ENCODE measurements at places on chromosomes 4 and X.

- no peak for DNase-seq
Measured at GRCh38 chr4:133624744-133625143, 475.6 kb downstream of the PCDH10 start.

DNA sequence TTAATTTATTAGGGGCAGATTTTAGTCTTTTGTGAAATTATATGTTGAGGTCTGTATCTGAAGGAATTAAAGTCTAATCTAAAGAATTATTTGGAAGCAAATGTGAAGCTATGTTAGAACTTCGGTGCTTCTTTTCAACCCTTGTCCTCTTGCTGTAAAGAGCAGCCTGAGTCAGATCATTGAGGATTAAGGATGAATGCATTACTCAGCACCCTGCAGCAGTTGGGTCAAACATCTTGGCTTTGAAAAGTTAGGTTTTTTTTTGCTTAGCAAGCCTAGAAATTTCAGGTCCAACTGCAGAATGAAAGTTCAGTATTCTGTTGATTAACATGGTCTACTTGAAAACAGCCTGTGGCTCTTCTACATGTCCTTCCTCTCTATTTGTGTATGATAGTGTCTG is 57.6 kb downstream of the SLC4A4 start:
- no peak for DNase-seq

GRCh38 chr4:68373513-68373912 is 23.6 kb upstream of the YTHDC1 start:
- DNase-seq, result peak; percentile 77

GRCh38 chrX:71106427-71106826 is at the start of gene CXorf65:
CXorf65 (minus strand) TSS chrX:71106740; CDS start chrX:71106556, 184 bp downstream.
- DNase-seq, result peak; percentile 77

DNA sequence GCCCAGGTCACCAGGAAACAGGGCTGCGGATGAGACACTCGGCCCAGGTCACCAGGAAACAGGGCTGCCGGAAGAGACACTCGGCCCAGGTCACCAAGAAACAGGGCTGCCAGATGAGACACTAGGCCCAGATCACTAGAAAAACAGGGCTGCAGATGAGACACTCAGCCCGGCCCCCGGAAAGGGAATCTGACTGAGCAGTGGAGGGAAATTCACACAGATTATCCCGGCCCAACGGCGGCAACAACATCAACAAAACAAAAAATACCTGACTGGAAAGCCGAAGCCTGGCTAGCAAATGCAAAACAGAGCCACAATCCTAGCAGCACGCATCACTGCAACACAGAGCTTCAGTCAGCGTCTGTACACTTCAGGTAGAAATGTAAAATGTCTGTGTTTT is 20.7 kb downstream of the AFAP1 start:
- no peak for DNase-seq

GRCh38 chrX:40952855-40953254 is 132.4 kb upstream of the USP9X start:
- DNase-seq, result peak; percentile 25

GRCh38 chr4:53598901-53599300 is 7.6 kb upstream of the LNX1 start:
- no peak for DNase-seq

GRCh38 chr4:124322234-124323065 is 390.1 kb downstream of the ANKRD50 start:
- DNase-seq, result peak; percentile 52

DNA sequence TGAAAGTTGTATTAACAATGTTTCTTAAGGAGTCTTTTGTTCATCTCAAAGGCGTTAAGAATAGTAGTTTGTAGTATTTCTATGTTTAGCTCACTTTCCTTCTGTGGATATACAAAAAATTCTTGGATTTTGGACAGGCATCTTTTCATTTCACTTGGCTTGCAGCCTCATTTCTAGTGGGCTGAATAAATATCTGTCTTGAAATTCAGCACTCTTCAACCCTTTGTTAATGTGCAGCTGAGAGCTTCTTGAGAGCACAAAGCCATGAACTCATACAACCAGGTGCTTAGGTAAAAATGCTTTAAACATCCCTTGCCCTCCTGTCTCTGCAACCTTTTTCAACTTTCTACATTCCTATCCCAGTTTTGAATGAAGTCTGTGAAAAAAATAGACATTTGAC is 1003.2 kb downstream of the C4orf33 start:
- no peak for DNase-seq

DNA sequence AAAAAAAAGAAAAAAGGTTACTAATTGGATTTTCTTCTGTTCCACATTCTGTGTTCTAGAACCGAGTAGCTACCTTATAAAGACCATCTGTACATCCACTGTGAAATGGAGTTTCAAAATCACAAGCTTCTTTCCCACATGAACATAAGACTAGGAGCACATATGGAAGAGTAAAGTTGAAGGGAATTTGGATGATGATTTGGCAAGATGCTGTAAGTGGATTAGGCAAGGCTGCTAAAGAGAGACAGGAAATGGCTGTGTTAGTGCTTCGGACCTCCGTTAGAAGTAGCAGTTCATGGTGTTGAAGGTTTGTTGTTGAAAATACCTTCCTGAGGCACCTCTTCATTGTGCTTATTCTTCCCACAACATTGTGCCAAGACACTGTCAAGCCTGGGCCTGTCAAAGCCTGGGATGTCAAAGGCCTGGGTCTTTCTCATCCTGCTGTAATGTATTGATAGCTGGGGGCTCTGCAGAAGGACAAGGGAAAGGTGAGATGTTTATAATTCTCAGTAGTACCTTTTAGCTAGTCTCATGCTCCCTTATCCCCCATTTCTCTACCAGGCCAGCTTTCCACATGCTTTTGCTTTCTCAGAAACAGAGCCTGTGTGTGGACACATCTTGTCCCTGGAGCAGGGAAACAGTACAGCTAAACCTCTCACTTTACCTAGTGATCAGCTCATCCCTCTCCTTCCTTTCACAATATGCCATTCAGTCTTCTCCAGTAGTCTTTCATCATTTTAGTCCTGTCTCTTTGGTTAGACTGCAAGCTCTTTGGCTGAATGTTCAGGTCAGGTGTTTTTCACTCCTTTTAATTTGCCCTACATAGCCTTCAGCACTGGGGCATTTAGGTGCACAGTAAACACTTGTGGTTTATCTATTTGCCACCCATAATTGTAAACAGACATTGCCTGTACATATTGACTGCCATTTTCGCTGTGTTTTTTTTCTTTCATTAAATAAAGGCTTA is 37.9 kb upstream of the CYP2U1 start:
- no peak for DNase-seq

DNA sequence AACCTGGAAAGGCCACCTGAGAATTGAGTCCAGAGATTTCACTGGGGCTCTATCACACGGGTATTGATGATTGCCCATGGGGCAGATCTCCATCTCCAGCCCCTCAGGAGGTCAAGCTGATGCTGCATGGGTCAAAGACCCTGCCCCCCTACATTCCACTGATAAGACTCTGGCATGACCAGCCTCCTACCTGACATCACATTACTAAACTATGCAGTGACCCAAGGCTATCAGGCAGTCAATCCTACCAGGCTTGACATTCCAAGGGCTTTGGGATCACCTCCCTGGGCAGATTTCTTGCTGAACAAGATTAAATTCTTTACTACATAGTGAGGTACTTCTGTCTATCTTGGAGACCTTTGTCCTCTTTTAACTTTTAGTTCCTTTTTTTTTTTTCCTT is 192.7 kb upstream of the STS start:
- no peak for DNase-seq

DNA sequence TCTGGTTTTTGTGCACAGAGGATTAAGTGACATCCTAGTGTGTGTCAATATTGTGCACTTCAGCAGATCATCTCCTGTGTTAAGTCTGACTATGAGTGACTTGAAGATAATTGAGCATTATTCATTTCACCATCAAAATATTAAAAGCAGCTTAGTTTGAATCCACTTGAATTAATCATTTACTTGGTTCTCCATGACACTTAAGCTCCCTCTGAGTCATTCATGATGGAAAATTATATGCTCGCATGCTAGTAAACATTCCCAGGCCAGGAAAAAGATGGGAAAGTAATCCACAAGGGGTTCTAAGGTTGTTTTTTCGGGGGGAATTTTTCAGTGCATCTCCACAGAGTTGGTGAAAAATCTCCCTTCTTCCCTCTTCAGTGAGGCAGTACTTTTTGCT is 97.2 kb upstream of the EOLA2 start:
- DNase-seq, result no peak

DNA sequence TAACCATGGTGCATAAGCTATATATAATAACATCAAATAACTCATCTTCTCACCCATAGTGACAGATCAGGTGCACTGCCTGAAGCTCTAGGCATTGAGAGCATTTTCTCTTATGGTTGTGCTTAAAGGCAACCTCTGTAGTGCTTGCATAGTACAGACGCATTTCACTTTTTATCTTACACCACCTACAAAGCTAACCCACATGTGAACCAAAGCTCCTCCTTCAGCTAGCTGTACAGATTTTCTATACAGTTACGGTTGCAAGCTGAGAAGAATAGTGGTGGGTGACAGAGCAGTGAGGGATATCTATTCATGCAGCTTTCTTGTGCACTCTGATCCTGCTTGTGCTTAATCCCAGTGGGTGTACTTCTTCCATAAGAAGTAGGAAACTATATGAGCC is 1525.2 kb downstream of the STIM2 start:
- no peak for DNase-seq

DNA sequence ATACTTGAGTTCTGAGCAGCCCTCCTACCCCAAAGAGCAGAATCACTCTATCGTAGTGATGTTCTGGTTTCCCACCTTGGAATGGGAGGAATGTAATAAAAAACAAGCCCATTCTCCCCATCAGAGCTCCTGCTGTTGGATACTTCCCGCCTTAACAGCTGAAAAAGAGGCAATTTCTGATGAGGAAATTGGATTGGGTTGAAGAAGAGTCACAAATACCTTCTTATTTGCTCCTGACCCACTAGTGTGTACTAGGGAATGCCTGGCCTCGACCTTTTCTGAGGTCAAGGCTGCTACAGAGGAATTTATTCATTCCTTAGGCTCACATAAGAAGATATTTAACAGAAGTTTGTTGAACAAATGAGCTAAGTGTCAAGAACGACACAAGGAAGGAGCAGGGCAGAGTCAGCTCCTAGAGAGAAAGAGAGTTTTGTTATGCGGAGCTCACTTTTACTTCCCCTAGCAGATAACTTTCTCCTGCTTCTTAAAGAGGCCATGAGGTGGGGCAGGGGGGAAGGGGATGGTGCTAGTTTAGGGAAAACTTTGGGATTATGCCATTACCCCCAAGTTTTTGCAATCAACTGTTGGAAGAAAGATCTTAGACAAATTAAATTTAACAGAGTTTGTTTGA is 273.8 kb upstream of the CLNK start:
- DNase-seq, result no peak

GRCh38 chrX:144006811-144007210 is 122.9 kb downstream of the UBE2NL start:
- DNase-seq, result no peak

DNA sequence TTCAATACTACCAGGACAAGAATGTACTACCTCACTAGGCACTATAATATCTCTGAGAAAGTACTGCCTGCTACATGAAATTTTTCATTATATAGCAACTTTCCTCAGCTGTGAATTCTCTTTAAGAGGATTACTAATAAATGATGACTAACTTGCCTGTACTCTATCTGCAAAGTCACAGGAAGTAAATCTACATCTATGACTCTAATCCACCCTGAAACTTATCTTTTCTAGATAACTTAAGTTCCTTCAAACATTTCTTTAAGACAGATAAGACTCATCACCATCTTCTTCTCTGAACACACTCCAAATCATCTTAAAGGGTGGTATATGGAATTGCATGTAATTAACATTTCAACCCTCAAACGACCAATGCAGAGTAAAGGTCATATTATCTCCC is 28.8 kb downstream of the RPS6KA3 start:
- DNase-seq, result no peak

- DNase-seq, result no peak
Measured at GRCh38 chrX:111095974-111096895, at the start of gene PAK3. PAK3 (plus strand) TSS chrX:111096191; CDS start chrX:111123104, 26,913 bp downstream.

- DNase-seq, result no peak
Measured at GRCh38 chr4:54139332-54139731, 39.4 kb downstream of the GSX2 start.

GRCh38 chr4:85826060-85826678 is 351.2 kb downstream of the ARHGAP24 start:
- no peak for DNase-seq

DNA sequence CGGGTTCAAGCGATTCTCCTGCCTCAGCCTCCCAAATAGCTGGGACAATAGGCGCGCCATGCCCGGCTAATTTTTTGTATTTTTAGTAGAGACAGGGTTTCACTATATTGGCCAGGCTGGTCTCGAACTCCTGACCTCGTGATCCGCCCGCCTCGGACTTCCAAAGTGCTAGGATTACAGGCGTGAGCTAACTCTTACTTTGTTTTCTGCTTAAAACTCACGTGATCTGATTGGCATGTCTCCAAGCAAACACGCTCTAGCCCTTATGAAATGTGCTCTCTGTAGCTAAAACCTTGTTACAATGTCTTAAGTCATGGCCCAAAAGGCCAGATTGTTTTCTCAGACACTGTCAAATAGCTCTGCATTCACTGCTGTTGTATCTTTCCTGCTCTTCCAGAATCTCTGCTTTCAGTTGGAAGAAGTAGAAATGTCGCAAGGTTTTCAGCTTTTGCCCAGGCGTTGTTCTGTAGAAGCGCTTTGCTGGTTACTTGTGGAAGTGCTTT is 39.7 kb upstream of the OGT start:
- peak; percentile 25 for DNase-seq

DNA sequence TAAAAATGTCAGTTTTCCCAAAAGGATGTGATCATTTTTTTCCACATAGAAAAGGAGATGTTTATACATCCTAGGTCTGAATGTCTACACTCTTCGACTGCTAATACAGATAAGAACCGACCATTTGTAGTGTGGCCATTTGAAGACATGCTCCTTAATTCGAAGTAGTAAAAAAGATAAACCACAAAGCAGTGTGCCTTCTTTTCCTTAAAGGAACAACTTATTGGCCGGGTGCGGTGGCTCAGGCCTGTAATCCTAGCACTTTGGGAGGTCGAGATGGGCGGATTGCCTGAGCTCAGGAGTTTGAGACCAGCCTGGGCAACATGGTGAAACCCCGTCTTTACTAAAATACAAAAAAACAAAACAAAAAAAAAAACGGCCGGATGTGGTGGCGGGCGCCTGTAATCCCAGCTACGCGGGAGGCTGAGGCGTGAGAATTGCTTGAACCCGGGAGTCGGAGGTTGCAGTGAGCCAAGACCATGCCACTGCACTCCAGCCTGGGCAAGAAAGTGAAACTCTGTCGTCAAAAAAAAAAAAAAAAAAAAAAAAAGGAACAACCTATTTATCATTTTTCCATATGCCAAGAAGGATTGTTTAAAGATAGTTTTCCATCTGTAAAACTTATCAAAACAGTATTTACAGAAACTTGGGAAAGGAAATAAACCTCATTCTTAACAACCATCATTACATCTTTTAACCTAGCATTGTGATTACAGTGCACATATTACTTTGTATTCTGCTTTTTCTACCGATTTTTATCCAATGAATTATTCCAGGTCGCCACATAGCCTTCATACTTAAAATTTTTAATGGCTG is 2.6 kb downstream of the INTS6L start:
- DNase-seq, result peak; percentile 41

DNA sequence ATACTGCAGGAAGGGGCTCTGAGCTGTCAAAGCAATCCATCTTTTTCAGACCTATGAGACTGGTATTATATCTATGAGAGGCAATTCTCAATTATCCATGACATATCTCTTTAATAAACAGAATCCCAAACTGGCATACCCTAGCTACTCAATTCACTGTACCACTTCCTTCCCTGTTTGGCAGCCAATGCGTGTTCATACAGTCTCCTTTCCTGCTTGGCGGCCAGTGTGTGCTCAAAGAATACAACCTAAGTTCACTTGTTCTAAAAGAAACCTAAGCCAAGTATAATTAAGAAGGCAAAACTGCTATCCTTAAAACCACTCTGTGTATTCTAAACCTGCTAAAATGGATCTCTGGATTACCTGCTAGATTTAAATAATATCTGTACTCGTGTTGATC is 38.3 kb downstream of the ARHGEF9 start:
- no peak for DNase-seq

- DNase-seq, result peak; percentile 40
Measured at GRCh38 chrX:65871671-65872311, 168.1 kb downstream of the VSIG4 start.
